Activated T-helper 1 cell treated with Interleukin-2 at 50 U/mL for 16 hours (primary cell): ENCODE measurements at places on chromosomes 2 and 18.

DNA sequence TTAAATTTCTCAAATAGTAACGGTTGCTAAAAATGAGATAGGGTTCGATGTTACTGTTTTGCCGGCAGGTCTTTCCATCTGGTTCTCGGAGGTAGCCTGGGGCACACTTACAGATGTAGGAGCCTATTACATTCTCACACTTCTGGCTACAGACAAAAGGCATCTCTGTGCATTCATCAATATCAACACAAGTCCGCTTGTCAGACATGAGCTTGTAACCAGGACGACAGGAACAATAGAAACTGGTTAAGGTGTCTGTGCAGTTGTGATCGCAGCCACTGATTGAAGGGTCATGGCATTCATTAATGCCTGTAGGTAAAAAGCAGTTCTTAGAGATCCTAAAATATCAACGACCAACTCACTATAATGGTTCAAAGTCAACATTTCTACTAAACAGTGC is 116.3 kb downstream of the DHRS9 start:
- no peak for DNase-seq

GRCh38 chr2:124804014-124804940 is 779.2 kb downstream of the CNTNAP5 start:
- no peak for DNase-seq

DNA sequence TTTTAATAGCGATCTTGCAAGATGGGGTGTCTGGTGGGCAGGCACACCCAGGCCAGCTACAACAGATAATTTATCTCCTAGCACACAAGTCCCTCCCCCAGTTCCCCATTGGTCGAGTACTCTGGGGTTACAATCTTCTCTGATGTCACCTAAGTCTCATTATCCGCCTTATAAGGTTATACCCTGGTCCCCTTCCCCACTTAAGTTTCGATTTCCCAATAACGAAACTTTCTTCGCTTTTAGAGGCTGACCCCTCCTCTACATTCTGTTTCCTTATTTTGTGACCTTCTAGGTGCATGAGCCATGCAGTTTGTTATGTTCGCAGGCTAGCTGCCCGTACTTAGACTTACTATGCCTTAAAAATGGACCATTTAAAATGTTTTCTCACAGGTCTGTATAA is 180.1 kb downstream of the CAPN13 start:
- no peak for DNase-seq

DNA sequence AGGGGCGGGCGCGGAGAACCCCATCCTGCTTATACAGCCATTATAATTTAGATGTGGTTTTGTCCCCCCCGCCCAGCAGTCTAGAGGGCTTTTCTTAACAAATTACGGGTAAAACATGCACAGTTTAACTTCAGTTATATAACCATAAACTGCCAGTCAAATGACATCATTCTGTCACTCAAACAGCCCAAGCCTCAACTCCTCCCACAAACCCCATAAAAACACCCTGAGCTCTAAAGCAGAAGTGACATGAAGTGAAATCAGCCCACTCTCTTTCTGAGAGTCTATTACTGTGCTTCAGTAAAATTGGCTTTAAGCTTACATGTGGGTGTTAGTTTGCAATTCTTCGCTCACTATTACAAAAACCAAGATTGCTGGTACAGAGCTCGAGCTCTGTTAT is 705.1 kb upstream of the GCFC2 start:
- DNase-seq = no peak

DNA sequence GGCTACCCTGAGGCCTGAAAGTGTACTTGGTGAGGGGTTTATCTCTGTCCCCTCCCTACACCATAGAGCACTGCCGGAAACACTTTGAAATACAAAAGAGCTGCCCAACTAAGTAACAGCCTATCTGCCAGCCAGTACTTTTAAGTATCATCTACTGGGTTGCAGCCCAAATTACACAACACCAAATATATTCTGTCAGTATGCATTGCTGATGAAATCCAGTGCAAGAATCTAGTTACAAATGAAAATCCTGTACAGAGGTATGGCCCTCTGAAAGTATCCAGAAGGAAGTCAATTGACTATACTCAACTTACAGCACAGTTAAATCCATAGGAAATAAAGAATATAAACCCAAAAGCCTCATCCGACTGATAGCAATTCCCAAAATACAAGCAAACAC is 280.8 kb downstream of the CCDC85A start:
- DNase-seq = no peak

GRCh38 chr2:191362841-191363240 is 117.6 kb downstream of the MYO1B start:
- DNase-seq = no peak

GRCh38 chr2:118061135-118061955 is 26.9 kb upstream of the INSIG2 start:
- DNase-seq = no peak

- no peak for DNase-seq
These were observed 481.8 kb downstream of the DLGAP1 start for GRCh38 chr18:3973191-3973850.

DNA sequence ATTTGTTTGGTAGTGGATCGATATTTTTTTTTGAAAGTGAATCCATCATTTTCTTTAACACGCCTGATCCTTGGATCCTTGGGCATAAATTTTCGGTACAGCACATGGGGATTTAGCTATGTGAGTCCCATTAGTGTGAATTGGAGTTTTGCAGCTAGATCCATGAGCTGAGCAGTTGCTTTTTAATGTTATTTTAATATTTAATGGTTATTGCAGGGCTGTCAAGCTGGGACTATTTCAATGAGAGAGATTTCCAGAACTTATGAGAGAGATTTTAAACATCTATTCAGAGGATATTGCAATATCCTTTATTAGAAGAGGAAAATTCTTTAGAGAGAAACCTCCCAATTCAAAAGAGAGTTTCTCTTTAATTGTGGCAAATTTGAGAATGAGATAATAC is 35.6 kb upstream of the TCF4 start:
- no peak for DNase-seq

- DNase-seq = no peak
These were observed 48.3 kb upstream of the GPR155 start for GRCh38 chr2:174535083-174535482.

DNA sequence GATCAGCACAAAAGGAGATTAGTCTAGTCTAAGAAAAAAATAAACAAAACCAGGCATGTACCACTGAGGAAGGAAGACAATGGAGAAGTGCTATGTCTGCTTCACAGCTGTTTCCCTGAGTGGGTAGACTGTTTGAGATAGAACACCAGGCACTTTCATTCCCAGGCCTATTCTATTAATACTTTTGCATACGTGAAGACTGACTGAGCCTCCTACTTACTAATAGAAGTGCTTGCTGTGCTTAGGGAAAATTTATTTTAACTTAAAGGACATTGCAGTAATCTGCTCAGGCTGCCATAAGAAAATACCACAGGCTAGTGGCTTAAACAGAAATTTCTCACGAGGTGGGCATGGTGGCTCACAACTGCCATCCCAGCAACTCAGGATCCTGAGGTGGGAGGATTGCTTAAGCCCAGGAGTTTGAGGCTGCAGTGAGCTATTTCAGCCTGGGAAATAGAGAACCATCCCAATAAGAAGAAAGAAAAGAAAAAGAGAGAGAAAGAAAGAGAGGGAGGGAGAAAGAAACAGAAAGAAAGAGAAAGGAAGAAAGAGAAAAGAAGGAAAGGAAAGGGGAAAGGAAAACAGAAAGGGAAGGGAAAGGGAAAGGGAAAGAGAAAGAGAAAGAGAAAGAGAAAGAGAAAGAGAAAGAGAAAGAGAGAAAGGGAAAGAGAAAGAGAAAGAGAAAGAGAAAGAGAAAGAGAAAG is 33.0 kb downstream of the CMPK2 start:
- no peak for DNase-seq

GRCh38 chr2:132797556-132797955 is 127.6 kb upstream of the LYPD1 start:
- no peak for DNase-seq

- DNase-seq = no peak
These were observed 112.3 kb downstream of the BCL2 start for GRCh38 chr18:63207143-63207790.

DNA sequence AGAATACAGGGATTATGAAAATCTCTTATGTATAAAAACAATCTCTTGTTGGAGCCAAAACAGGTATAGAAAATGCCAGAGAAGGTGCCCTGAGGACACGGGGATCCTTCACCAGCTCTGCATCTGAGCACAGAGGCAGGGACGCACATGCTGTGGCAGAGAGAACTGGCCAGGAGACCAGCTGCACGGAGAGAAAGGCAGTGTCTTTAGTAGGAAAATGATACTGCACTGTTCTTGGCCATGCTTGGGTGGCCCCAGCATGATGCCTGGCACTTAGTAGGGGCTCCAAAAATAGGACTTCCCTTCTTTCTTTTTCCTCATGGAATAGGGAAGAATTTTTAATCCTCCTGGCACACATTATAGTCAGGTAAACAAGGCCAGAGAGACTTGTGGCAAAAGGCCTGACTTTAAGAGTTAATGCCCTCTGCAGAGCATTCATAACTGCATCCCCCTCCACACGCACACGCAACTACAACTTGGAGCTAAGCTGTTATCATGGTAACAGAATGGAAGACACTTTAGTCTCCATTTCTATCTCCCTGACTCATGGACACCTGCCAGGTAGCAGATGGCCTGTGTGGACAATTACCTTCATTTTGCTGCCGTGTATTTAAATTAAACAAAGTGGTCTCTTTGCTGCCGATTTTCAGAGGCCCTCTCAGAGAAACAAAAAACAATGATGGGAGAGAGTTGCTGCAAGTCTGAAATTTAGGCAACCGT is 59.7 kb upstream of the DNMT3A start:
- no peak for DNase-seq

DNA sequence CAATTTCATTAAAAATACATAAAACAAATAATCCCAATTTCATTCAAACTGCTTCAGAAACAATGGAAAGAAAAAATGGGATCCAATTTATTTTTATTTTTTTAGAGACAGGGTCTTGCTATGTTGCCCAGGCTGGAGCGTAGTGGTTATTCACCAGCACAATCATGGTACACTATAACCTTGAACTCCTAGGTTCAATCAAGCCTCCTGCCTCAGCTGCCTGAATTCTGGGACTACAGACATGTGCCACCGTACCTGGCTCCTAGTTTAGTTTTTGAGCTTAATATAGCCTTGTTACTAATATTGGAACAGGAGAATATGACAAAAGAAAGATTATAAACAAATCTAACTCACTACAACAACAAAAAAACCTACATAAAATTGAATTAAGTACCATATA is 34.2 kb downstream of the SAP130 start:
- no peak for DNase-seq

GRCh38 chr2:152049541-152049940 is 49.3 kb downstream of the CACNB4 start:
- no peak for DNase-seq

DNA sequence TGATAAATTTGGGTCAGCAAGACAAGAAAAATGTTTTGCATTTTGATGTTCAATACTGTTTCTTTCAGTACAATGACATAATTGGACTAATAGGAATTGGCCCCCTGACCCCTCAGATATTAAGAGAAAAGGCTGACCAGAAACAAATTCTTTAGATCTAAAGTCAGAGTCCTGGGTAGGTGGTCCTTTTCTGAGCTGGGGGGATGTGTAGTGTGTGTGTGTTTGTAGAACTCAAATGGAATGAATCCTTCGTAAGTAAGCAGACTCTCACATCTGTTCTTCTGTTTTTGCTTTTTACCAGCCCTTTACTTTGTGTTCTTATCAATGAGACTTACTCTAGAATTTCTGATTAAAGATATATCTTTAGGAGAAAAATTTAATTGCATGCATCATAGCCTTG is 327.7 kb downstream of the TGIF1 start:
- no peak for DNase-seq

DNA sequence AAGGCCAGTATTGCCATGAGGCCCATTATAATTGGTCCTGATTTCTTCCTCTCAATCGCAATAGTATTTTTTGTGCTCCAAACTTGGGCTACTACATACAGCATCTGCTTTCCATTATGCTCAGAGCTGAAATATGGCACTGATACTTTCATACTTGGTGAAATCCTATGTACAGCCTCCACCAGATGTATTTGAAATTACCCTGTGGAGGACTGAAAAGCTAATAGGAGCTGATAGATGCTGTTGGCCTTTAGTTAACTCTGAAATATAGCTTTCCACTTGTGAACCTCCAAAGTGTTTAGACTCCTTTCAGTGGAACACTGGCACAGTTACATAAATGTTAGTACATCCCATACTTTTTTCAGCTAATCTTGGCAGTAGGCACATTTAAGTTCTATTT is 205.7 kb downstream of the NEDD4L start:
- DNase-seq = no peak

DNA sequence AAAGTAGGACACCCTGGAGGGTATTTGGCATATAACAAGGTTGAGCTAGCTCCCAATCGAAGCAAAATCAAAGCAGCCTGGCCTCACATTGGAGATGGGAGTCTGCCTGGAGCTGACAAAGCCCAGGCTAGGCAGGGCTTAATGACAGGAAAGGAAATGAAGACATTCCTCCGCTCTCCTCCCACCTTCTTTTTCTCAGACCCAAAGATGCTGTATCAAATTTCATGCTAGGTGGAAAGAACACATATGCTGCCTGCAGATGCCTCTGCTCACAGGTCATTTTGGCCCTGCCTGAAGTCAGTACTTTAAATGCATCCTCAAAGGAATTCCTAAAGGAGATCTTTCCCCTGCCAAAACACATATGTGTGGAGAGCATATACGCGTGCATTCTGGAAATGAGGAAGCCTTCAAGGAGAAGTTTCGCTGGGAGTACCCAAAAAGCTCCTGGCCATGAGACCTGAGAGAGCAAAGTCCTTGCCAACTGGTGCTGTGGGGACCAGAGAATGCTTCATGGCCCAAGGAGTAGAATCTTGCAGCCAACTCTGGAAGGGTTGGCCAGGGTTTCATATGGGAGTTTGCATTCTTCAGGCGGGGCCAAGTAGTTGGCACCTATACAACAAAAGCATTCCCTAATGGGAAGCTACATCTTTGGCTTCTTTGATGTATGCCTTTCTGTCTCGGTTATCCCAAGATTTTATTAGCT is 88.0 kb downstream of the AQP4 start:
- no peak for DNase-seq

- DNase-seq = no peak
These were observed 1.1 kb upstream of the TTR start for GRCh38 chr18:31590570-31590969.

GRCh38 chr2:218369330-218369729 is 12.7 kb downstream of the CATIP start:
- DNase-seq = no peak

- DNase-seq = no peak
These were observed at the start of gene IL1RL2 for GRCh38 chr2:102186791-102187495. Gene IL1RL2, plus strand, starts transcription at chr2:102187023. Its CDS starts 845 bp downstream, at chr2:102187868.

GRCh38 chr2:65075605-65076344 is 19.6 kb downstream of the CEP68 start:
- no peak for DNase-seq

DNA sequence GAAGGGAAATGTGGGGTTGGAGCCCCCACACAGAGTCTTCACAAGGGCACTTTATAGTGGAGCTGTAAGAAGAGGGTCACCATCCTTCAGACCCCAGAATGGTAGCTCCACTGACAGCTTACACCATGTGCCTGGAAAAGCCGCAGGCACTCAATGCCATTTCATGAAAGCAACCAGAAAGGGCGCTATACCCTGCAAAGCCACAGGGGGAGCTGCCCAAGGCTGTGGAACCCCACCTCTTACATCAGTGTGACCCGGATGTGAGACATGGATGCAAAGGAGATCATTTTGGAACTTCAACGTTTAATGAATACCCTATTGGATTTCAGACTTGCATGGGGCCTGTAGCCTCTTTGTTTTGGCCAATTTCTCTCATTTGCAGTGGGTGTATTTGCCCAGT is 694.7 kb downstream of the CBLN2 start:
- no peak for DNase-seq
